PC-3 (cell line): ENCODE measurements at places on chromosomes 7 and 10. TPM values are rescaled to one million over a fixed set of nuclear protein-coding genes. Genes with fewer than 3 reads are reported as not detected.

DNA sequence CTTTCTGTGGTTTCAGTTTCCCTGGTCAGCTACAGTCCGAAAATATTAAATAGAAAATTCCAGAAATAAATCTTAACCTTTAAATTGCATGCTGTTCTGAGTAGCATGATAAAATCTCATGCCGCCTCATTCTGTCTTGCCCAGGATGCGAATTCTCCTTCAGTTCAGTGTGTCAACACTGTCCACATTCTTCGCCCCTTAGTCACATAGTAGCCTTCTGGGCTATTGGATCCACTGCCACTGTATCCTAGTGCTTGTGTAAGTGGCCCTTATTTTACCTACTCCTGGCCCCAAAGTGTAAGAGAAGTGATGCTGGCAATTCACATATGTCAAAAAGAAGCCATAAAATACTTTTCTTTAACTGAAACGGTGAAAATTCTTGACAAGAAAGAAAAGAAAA lies 129.6 kb downstream of the ZWINT start:
- peak; percentile 95 for DNase-seq

The NUDT5 gene
- total RNA-seq, result 39.3 and 57.0 TPM in 2 replicates

The ZNF467 gene
- total RNA-seq, result 4.1 and 6.3 TPM in 2 replicates

DNA sequence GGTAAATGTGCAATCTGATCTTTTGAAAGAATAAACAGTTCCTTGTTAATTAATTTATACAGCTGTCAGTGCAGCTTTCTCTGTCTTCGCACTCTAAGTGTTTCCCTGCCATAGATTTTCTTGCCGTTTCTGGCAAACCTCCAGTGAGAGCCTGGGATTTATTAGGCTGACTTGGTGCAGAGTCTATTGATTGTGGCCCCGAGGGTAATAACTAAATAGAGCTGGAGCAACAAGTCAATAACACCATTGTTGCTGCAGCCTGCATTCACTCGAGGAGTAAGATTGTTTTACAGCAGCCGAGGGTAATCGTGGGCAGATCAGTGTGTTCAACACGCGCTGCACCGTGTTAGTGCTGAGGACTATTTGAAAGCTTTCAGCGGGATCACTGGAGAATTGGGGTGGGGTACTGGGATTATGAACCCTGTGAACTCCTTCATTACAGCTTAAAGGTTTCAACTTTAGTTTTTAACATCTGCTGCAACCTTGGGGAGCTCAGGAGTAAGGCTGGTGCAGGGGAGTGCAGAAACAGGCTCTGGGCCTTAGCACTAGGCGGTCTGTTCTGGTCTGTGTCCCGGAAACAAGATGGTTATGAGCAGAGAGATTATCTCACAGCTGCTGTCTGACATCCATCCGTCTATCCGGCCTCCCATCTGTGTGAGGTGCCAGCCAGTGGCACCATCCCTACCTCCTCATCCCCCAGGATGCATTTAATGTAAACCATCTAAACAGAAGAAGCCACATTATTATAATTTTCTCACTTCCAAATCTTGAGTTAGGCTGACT lies 174.0 kb upstream of the TCF7L2 start:
- DNase-seq, result peak; percentile 34

GRCh38 chr10:67438605-67439304 lies 257.2 kb downstream of the CTNNA3 start:
- no peak for DNase-seq

The PTPRZ1 gene
- total RNA-seq, result not detected in 2 replicates
